Suppressor macrophage (primary cell): ENCODE measurements at places on chromosomes 6 and 20.

DNA sequence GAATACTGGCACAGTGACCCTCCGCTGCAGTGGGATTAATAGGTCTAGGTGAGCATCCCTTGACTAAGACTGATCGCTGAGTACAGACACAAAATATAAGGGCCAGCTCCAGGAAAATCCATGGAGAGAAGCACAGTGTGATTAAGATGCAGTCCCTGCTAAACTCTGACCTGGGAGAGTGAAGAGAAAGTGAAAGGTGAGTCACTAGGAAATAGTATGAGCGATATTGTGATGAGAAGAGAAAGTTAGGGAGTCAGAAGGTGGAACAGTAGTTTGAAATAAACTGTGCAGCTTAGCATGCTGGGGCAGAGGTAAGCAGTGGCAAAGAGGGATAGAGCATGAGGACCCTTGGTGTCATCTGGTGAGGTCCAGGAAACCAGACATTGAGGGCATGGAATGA, 278.6 kb upstream of the MAP3K7 start:
- DNase-seq: no peak

DNA sequence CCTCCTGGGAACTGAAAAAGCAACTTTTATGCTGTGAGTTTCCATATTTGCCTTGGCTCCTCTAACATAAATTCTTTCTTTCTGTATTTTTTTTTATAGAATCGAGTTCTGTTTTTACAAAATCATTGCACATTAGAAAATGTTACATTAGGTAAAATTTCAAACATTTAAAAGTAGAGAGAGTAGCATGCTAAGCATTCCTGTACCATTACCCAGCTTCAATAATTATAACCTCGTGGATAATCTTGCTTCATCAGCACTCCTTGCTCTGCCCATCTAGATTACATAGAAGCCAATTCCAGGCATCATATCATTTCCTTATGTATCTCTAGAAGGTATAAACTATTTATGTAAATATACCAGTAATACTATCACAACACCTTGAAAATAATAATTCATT, 15.4 kb upstream of the FBXO30 start:
- DNase-seq: no peak

GRCh38 chr6:142482249-142482648, 180.4 kb downstream of the ADGRG6 start:
- DNase-seq: peak; percentile 25

- no peak for DNase-seq
Observed at GRCh38 chr20:24341781-24342180, 127.6 kb upstream of the SYNDIG1 start.

DNA sequence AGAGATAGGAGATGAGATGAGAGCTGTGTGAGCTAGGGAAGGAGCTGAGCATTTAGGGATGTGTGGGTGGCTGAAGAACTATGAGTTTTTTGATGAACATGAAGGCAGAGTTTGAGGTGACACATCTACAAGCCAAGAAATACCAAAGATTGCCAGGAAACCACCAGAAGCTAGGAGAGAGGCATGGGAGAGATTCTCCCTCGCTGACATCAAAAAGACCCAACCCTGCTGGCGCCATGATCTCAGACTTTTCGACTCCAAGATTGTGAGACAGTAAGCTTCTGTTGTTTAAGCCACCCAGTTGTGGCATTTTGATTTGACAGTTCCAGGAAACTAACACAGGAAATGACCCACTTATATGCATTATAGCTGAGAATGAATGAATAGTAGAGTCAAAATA, 790.9 kb downstream of the TFAP2A start:
- no peak for DNase-seq

DNA sequence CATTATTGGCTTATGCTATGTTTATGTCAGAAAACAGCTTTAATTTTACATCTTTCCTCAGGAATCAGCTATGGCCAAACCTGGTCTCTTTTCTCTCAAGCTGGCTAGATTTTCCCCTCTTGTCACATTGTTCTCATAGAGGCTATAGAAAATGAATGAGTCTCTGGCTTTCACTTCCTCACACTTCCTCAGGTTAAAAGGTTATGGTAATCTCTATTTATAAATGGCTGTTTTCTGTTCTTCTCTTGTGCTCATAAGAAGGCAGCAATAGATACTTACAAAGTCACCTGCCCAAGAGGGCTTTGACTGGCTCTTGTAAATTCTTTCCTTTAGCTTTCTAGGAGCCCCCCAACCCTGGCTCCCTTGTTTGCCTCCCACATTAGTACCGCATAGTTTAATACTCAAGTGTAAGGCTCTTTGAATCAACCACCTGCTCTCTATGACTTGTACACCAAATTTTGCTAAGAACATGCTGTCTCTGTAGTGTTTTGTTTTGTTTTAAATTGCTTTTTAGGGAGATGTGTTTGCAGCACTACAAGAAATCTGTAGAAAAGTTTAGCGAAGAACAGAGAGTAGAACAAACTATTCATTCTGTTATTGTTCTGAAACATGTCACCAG, 897.4 kb upstream of the CITED2 start:
- DNase-seq: no peak

GRCh38 chr6:35599761-35600658, 87.3 kb upstream of the TULP1 start:
- DNase-seq: no peak

DNA sequence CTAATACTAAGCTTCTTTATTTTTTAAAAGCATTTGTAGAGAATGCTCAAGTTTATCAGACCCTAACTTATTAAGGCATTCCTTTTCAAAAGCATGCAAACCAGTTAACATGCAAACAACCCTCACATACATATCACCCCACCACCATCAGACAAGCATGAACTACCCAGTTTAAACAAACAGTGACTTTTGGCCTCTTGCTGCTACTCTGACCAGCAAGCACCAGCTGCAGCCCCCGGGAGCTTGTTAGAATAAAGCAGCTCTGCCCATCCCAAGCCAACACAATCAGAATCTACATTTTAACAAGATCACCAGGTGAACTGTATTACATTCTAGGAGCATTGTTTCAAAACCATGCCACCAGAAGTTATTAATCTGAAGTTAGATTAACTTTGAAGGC, 5.9 kb upstream of the NUP153 start:
- DNase-seq: no peak

DNA sequence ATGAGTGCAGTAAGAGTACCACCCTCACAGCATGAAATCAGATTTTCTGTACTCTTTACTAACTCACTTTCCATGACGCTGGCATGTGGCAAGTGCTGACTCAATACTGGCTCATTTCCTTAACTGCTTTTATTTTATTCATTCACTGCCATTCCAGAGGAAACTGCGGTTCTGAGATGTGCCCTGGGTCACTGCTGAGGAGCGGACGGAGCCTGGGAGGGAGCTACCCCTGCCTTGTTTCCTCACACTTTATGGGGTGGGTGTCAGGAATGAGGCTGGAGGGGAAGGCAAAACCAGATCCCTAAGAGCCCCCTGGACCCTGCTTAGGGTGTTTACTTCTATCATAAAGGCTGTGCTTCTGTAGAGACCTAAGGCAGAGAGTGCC, 14.4 kb downstream of the NT5E start:
- peak; percentile 90 for DNase-seq

DNA sequence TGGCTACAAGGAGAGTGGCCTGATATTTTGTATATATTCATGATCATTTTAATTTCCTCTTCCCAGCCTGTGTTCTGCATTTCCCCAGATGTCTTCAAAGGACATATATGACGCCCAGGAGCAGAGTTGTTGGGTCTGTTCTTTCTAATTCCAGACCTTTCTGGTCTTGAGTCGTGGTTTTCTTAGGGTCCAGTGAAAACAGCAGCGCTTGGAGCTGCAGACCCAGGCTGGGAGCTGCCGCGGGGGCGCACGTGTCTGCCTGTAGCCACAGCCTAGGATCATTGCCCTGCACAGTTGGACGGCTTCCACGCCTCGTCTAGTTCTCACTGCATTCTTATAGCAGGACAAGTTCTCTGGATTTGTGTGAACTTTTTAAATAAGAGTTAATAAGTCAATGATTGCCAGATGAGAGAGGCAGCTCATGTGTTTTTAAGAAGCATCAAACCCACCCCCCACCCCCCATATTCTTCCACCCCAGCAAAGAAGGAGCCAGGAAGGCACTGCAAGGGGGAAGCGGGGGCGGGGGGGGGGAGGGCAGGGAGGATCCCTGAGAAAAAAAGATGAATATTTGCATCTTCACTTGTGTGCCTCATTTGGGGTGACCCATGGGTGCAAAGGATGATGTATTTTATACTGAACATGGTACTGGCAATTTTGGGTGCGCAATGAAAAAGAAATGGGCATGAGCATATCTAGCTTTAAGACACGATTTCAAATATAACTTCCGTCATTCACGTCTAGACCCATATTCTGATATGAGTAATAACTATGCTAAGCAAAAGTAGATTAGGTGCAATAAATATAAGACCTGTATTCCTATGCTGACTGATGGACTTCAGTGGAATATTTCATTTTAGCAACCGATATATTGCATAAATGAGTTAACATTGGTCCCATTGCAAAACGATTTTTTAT, 160.0 kb downstream of the TBXT start:
- no peak for DNase-seq

DNA sequence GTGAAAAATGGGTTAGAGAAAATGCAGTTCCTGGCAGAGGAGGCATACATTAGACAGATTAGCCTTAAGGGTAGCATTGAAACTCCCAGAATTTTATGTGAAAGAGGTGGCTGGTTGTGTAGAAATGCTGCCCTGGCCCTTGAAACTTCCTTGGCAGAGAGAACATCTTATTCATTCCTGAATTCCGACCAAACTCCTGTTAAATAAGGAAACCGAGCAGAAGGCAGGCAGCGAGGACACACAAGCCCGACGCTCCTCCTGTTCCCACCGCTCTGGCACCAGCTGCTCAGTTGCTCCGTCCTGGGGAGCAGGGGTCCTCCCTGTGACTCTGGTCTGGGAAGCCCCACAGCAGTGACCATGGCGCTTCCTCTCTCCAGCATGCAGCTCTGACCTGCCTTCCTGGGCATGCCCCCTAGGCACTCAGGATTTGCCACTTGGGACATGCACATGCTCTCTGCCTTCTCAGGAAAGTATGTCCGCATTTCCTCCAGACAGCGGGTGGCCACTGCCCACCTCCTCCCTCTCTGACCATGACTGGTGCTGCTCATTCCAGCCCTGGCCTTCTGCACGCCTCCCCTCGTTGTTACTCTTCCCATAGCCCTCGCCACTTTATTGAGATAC, 35.2 kb upstream of the CLDN20 start:
- no peak for DNase-seq

DNA sequence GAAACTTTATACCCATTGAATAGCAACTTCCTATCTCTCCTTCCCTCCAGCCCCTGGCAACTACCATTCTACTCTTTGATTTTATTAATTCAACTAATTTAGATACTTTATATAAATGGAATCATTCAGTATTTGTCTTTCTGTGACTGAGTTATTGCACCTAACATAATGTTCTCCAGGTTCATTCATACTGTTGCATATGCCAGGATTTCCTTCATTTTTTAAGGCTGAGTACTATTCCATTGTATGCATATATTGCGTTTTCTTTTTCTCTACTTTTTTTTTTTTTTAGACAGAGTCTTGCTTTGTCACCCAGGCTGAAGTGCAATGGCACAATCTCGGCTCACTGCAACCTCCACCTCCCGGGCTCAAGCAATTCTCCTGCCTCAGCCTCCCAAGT, 49.5 kb upstream of the BEND6 start:
- DNase-seq: no peak

DNA sequence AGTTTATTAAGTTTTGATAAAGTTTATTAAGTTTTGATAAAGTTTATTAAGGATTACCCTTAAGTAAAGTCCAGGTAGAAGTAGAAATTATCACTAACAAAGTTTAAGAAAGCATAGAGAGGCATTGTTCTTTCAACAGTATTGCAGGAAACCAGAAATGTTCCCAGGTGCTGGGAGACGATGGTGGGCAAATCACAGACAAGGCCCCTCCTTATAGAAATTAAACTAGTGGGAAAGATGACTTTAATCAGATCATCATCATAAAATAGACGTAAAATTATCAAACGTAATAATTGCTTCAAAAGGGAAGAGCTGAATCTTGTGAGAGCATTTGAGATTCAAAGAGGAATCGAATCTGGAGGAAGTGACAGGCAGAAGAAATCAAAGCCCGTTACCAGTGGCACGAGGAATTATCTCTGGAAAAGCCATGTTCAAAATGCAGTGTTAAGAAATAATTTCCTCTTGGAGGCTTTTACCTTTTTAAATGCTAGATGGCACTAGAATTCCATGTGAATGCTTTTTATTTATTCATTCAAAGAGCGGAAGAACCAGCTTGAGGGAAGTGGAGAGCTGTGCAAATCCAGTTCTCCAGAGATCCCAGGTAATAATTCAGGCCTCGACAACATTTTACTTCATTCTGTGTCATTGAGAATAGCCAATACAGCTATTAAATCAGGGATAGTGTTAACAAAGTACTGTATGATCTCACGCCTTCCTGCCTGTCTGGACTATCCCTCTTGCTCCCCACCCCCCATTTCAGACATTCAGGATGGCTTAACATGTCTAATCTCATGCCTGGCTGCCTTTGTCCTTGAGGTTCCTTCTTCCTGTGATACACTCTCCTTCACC, 1.0 kb upstream of the APMAP start:
- DNase-seq: peak; percentile 42

DNA sequence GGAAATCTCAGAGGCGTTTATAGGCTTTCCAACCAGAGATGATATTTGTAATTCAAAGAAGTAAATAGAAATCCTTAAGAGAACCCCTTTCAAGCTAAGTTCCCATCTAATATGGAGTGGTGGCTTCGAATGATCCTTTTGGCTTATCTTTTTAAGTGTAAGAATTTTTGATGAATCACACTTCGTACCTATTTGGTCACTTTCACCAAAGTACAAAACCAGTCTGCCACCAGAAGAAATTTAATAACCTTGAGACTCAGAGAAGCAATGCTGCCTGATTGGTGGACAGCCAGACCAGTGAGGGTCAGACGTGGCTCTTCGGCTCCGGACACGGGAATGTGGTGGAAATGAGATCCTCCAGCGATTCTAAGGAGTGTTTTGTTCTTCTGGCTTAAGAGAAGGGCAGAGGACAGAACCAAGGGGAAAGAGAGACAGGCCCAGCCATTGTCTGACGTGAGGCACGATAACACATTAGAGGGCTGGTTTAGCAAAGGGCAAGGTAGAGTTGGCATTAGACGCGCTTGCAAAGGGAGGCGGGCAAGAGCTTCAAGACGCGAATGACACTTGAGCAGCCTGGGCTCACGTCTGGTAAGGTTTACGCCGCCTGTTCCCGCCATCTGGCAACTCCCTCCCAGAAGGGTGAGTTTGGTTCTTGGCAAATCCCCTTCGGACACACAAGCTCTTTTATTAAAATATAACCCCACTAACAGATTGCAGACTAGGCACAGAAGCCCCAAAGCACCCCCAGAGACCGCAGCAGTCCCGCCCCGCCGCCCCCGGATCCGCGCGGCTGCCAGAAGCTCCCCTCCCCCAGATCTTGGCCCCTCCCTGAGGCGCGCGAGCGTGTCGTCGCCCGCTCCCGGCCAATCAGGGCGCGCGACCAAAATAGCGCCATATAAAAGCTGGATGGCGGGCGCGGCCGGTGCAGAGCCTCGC, 50.0 kb upstream of the EZR start:
- no peak for DNase-seq

- DNase-seq: peak; percentile 84
Observed at GRCh38 chr20:10453241-10453640, 18.1 kb downstream of the SLX4IP start.
